ENCODE measurements at places on chromosomes 13 and 19.

DNA sequence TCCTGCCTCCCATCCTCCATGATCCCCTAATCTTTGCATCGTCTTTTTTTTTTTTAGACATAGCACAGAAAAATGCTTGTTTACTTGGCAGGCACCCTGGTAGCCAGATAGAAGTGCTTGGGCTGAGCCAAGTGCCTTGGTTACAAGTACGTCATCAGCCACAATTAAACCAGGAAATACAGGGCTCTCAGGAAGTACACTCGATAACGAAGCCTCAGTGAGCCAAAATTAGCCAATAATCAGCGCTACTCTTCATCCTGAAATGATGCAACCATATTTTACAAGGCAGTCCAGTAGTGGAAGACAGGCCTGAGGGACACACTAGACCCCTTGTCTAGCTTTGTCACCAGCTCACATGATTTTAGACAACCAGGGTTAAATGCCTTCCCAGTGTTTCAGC is 194.0 kb upstream of the NBEA start:
- DNase-seq = no peak

GRCh38 chr13:107912745-107913144 is 302.6 kb downstream of the LIG4 start:
- DNase-seq = no peak

- DNase-seq = no peak
Observed at GRCh38 chr13:94352057-94352456, 127.4 kb downstream of the DCT start.

DNA sequence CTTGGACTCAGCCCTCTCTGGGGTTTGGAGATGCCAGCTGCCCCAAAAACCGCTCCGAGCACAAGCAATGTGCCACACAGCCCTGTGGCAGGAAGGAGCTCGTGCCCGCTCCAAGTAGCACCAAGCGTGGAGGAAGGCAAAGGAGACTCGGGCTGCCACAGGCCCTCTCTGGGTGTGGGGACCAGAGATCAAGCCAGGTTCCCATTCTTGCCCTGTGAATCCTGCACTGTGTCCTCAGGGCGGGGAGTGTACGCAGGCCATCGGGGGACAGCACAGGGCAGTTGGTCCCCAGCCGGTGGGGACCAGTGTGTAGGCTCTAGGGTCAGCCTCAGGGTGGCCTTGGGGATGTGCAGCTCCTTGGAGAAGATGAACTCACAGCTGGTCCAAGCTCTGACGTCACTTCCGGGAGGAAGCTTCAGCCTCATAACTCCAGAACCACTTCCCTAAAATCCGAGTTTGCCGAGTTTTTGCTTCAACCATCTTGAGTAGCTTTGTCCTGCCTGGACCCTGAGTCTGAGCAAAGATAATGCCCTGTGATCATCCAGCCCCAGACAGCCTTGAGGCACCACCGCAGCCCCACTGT is 9.3 kb upstream of the CPAMD8 start:
- DNase-seq = no peak

DNA sequence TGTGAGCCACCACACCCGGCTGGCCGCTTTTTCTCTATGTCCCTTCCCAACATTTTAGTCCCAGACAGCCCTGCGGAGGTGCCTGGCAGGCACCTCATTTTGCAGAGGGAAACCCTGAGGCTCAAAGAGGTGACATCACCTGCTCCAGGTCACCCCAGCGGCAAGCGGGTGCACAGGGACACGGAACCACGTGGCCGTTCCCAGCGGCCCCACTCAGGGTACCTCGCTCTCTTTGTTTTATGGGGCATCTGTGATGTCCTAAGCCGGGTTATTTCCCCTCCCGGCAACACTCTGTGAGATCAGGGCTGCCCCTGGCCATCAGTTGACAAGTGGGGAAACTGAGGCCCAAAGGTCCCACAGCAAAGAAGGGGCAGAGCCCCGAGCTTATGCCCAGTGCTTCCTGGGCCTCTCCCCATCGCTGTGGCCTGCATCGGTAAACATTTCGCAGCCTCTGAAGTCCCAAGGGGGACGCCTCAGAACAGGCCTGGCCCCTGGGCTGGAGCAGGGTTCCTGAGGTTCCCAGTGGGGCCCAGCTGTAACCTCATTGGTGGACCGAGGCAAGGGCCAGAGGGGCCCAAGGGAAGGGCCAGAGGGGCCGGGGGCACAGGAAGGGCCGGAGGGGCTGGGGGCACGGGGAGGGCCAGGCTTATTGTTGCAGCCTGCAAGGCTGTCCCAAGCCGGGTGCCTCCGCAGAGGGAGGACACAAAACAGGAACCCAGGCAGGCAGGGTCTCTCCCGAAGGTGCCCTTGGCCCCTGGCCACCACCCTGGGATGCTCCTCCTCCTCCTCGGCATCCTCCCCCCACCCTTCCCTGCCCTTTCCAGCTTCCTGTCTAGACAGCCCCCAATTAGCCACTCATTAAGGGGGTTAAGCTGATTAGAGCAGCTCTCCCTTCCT is 39.0 kb downstream of the SMIM24 start:
- no peak for DNase-seq

- no peak for DNase-seq
Observed at GRCh38 chr19:35002037-35002535, 2.0 kb downstream of the GRAMD1A start.

DNA sequence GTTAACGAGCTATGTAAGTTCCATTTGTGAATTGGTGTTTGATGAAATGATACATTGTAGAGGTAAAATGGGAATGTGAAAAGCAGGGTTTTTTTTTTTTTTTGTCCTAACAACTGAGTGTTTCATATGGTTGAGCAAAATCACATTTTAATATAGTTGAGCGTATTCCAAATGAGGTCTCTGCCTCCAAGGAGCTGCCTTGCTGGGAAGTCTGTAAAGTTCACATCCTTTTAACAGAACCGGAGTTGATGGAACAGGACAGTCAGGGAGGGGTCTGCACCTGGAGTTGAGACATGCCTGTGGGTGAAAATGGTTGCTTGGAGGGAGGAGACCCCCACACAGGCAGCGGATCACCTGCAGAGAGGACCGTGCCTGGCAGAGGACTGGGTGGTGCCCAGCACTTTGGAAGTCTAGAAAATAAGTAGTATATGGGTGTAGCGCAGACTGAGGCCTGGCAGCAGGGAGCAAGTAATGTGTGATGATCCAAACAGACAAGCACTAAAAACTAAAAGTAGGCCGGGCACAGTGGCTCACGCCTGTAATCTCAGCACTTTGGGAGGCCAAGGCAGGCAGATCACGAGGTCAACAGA is 75.2 kb upstream of the UBAC2 start:
- DNase-seq = no peak

- peak; percentile 85 for DNase-seq
Observed at GRCh38 chr19:51552996-51553725, 17.9 kb upstream of the ZNF175 start.

DNA sequence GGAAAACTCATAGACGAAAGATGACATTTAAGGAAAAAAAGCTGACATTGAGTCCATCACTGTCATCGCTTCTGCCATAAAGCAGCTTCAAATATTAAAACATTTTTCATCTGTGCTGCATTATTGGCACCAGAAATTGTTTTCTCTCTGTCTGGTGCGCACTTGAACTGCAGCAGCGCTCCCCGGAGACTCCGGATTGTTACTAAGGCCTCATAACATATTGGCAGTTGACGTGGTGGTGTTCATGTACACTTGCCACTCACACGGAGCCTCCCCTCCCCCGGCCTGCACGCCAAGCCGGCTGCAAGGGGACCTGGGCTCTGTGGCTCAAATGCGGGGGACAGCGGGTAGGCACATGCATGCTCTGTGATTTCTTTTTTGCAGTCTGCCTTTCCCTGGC is 203.2 kb downstream of the TSHZ3 start:
- no peak for DNase-seq

DNA sequence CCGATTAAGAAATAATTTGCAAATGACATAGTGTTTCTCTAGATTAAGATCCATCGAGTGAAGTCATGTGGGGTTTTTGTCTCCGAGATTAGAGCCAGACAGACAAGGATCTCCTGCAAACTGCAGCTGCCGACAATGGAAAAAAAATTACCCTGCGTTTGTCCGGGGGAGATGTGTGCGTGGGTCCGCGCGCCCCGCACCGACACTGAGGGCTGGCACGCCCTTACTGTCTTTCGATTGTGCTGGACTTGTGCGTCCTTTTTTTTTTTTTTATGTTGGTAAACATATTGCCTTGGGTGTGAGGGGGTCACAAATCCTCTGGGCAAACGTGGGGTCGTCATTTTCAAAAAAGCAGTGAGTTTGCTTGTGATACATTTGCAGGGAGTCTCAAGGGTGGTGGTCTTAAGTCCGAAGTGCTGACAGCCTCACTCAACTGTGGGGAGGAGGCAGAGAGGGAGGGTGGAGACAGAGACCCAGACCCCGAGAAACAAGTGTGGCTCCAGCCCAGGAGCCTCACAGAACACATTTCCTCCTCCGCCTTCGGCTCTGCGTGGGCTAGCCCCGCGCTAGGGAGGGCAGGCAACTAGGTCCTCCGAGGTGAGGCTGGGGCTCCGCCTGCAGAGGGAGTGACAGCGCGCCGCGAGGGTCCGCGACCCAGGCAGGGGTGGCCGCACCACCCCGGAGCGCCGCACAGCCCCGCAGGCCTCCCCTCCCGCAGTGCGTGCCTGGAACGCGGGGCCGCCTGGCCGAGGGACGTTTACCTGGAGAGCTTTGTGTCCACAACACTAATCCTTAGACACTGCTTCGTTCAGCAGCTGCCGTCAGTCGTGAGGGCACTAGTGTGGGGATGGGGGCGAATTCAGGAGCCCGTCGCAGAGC is 11.7 kb upstream of the SOX1 start:
- no peak for DNase-seq

- peak; percentile 47 for DNase-seq
Observed at GRCh38 chr19:39927524-39928356, 6.7 kb downstream of the FCGBP start.

DNA sequence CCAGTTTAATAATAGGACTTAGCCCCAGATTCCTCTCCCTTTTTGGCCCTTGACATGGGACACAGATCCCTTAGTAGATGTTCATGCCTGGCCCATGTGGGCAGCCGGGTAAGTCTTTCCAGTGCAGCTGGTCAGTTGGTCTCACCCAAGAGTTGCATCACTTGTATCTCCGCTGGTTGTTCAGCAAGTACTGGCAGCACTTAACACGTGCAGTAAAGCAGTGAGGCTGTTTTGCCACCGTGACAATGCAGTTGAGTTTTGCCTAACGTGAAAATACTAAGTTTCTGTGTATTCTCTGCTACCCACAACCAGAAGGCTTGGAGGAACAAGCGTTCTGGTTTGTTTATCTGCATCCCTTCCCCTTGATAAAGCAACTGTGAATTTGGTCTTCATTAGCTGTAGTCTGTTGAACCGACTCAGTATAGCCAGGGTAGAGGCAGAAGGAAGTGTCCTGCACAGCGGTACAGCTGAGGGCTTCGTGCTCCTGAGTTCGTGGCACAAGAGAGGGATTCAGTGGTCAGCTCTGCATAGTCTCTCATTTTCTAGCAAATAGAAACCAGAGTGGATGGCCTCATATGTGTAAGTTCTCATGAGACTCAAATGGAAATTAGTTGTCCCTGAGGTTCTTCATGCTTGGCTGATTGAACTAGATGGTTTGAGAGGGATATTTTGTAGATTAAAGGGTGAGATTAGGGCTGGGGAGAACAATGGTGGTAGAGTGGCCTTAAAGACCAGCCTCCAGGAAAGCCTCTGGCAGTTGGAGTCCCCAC is 50.3 kb downstream of the ARHGEF7 start:
- no peak for DNase-seq

DNA sequence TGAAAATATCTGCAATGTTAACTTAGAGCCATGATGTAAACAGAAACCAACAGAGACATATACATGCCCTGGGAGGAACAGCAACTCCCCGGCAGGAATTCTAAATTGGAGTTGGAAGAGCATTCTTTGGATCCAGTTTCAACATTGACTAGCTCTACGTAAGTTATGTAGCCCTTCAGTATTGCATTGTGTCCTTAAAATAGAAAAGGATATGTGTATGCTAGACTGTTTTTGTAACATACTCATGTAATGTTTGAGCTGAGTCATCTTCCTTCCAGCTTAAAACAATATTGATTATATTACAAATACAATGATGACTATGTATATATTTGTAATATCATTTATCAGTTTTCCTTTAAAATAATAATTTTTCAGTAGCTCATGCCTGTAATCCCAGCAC is 1422.2 kb upstream of the PCDH20 start:
- no peak for DNase-seq

DNA sequence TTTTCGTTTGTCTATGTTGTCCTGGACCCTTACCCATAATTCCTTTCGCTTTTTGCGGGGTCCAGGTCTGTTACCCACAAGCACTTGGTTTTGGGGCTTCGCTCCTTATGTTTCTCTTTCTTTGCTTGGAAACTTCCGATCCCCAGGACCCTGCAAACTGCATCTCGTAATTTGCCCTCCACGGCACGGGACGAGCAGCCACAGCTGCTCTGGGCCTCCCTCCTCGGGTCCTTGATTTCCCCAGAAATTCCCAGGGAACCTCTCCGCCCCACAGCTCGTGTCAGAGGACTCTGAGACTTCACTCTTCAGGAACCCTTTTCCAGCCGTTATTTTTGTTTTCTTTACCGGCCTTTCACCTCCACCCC is 599 bp downstream of the SNRNP70 start:
- no peak for DNase-seq

DNA sequence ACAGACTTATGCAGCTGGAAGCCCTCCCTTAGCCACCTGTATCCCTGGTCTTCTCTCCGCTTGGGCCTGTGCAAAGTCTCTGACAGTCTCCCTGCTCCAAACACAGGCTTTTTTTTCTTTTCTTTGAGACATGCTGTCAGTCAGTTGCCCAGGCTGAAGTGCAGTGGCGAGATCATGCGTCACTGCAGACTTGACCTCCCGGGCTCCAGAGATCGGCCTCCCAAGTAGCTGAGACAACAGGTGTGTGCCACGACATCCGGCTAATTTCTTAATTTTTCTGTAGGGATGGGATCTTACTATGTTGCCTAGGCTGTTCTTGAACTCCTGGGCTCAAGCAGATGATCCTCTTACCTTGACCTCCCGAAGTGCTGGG is 1.6 kb downstream of the MZF1 start:
- no peak for DNase-seq

- DNase-seq = no peak
Observed at GRCh38 chr19:31378404-31378803, 29.2 kb upstream of the TSHZ3 start.

DNA sequence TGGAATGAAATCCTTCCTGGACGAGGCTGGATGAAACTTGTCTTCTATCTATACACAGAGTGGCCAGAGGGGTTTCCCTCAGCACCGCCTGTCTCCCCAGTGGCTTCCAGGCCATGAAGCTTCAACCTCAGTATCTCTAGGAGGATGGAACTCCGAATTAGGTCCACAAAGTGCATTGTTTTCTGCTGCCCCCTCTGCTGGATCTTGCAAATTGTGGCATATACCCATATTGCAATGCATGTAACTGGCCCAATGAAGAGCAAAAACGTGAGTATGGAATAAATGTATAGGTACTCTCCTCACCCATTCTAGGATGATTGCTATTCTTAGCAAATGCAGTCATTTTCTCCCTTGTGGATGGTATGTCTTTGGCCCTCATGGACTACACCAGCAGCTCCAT is 14.7 kb upstream of the LILRB4 start:
- DNase-seq = no peak
